ENCODE measurements at places on chromosomes 16 and 17.

DNA sequence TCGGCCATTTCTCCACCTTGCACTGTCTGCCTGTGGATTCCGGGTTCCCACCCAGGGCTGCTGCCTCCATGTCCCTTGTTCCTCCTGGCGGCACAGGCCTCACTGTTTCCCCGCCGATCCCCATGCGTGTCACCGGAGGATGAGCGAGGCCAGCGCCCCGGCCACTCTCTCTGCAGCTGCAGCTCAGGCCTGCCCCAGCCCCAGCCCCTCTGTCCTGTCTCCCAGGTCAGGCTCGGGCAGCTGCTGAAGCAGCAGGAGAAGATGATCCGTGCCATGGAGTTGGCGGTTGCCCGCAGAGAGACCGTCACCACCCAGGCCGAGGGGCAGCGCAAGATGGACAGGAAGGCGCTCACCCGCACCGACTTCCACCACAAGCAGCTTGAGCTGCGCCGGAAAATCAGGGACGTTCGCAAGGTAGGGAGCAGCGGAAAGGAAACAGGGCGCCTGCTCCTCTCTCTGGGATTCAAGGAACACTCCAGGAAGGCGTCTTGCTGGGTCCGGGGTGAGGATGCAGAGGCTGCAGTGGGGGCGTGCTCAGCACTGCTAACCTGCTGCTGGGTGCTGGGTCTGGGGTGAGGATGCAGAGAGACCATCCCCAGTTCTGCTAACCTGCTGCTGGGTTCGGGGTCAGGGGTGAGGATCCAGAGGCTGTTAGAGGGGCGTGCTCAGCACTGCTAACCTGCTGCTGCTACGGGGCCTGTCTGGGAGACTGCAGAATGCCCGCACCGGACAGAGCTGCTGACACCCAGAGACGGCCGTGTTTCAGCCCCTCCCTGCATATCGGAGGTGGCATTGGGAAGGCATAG lies 6.1 kb upstream of the GAA start:
- no peak for DNase-seq

- DNase-seq, result no peak
Measured at GRCh38 chr17:44880062-44880461, 19.2 kb downstream of the EFTUD2 start.

GRCh38 chr16:2040041-2040786 lies 7.4 kb downstream of the NTHL1 start:
- no peak for DNase-seq

- DNase-seq, result no peak
Measured at GRCh38 chr16:72500545-72500944, 328.6 kb upstream of the PMFBP1 start.

- DNase-seq, result no peak
Measured at GRCh38 chr17:16415031-16415924, at the start of gene TRPV2. TRPV2 (plus strand) TSS chr17:16415571; CDS start chr17:16417669, 2,098 bp downstream.

GRCh38 chr16:73051226-73051625 lies 3.3 kb upstream of the ZFHX3 start:
- no peak for DNase-seq

- no peak for DNase-seq
Measured at GRCh38 chr17:29165800-29166506, 14.2 kb downstream of the MYO18A start.

- no peak for DNase-seq
Measured at GRCh38 chr17:56325313-56326000, 172.2 kb downstream of the ANKFN1 start.

DNA sequence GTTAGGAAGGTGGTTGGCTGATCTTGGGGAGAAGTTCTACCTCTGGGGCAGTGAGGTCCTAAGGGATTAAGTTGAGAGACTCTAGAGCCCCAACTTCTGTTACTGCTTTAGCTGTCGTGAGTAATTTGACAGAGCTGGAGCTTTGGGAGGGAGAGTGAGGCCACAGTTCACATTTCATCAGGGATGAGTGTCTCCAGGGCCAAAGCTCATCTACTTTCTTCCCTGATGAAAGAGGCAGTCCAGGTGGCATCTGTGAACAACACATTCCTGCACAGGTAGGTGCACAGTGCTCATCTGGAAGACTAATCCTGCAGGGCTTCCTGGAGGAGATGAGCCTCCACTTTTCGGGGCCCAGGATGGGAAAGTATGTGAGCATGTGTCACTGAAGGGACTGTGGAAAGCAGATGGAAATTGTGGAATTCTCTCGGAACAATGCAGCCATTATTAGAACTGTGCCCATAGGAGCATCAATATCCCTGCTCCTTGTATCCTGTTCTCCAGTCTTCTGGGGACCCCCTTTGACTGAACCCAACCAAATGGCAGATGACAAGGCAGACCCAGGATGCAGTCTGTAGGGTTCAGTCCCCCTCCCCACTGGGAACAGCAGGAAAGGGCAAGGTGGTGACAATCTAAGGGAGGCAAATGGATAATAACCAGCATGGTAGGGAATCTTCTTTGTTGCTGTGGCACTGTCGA lies 9.0 kb downstream of the DYNLL2 start:
- no peak for DNase-seq

GRCh38 chr16:86621966-86622365 lies 43.6 kb downstream of the FOXL1 start:
- DNase-seq, result no peak

DNA sequence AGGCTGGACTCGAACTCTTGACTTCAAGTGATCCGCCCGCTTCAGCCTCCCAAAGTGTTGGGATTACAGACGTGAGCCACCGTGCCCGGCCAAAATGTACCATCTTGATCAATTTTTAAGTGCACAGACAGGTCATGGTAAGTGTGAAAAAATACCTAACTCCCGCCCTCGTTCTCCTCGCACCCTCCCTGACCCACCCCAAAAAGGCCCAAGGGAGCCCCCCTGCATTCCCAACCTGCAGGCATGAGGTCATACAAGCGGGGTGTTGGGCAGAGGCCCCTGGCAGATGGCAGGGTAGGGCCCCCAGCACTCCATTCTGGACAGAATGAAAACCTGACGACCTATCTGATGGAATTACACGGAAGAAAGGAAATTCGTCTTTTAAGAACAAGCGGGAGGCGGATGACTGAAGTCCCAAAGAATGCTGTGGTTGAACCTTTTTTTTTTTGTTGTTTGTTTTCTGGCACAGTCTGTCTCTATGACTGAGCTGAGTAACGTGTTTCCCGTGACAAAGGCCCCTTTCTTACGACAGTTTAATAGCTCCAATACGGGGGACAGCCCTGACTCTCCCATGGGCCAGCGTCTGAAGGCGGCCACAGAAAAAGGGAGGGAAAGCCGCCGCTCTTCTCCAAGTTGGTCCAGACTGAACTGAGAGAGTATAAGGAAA lies 376.4 kb downstream of the SLC39A11 start:
- DNase-seq, result peak; percentile 7

- DNase-seq, result no peak
Measured at GRCh38 chr17:68344701-68345136, 53.4 kb downstream of the ARSG start.

- DNase-seq, result no peak
Measured at GRCh38 chr17:69864462-69864861, 210.6 kb upstream of the KCNJ16 start.

Data from occipital lobe (tissue), 3 donors.